Kidney capillary endothelial cell (primary cell): ENCODE measurements at places on chromosomes 2 and 18.

GRCh38 chr18:78144669-78145068 is 834.9 kb upstream of the SALL3 start:
- no peak for DNase-seq

DNA sequence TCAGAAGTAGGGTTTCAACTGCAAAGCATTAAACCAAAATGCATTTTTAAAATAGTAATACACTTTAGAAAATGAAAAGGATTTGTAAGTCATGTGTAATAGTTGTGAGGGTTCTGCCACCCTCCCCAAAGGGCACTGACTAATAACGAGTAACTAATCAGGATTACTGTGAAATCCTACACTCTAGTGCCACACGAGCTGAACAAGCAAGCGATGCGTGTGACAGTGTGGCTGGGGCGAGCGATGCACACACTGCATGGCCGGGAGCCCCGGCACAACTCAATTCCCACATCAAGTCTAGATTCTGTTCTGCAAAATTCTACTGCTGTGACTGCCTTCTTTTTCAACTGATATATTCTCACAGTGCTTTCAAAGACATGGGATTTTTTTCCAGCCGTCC is 156.4 kb downstream of the SEPTIN10 start:
- DNase-seq: no peak

DNA sequence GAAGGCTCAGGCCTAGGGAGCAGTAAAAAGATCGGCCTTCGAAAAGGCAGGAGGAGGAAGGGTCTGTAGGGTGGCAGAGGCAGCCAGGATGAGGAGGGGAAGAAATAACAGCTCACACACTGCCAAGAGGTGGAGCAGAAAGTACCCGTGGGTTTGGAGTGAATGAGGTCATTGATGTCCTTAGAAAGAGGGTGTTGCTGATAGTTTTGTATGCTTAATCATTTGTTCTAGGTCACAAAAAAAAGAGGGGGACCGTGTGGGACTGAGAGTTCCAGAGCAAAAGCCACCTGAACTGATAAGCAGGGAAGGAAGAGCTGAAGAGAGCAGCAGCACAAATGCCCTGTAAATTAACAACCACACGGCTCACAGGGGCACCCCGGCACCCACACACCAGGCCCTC is 140.4 kb downstream of the FAM161A start:
- no peak for DNase-seq

DNA sequence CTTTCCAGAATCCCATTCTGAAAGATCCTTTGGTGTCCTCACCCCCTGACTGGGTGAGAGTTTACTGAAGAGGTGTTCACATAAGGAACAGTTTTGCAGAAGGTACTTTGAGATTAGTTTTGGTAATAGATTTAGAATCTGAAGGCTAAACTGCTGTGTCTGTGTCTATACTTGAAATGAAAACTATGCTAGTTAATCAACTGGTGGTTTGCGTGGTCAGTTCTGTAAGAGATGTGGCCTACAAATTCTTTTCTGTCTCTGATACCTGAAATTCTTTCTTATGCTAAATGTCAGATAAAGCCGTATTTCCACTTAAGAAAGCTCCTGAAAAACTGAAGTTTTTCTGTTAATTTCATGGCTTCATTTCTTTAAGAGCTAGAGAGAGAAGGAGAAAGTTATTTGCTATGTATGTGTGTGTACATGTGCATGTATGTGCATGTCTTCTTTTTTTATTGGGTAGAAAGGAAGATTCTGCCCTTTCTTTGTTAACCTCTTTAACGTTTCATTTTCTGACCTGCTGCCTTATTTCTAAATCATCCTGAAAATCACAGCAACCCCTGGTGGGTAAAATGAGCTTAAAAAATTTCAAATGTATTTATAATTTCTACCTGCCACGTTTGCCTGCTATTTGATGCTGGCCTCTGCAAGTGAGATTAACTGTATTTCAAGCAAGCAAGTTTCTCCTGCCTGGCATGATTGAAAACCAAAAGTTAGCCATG is 552.0 kb upstream of the NRP2 start:
- no peak for DNase-seq

DNA sequence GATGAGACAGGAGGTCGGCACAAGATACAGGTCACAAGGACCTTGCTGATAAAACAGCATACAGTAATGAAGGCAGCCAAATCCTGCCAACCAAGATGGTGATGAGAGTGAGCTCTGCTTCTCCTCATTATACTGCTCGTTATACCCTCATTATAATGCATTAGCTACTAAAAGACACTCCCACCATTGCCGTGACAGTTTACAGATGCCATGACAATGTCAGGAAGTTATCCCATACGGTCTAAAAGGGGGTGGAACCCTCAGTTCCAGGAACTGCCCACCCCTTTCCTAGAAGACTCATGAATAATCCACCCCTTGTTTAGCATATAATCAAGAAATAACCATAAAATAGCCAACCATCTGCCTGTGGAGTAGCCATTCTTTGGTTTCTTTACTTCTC is 224.2 kb downstream of the RBM43 start:
- DNase-seq: no peak
